ENCODE measurements at places on chromosomes 11 and 22.

- peak; percentile 73 for DNase-seq
Observed at GRCh38 chr11:129973809-129974208, 28.8 kb downstream of the PRDM10 start.

DNA sequence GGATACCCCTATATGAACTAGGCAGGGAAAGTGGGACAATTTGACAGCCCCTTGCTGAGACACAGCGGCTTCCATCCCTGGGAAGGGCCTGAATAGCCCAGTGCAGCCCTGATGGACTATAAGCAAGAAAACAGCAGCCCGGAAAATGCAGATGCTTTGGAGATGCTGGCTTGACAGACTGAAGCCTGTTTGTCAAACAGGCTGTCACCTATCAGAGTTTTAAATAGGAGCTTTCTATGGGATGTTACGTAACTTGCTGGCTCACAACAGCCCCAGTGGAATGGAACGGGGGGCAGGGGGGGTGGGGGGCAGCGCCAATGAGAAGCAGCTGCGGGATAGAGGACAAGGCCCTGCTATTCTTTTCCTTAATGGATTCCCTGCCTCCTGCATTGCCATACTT, 91.9 kb upstream of the NTM start:
- no peak for DNase-seq

DNA sequence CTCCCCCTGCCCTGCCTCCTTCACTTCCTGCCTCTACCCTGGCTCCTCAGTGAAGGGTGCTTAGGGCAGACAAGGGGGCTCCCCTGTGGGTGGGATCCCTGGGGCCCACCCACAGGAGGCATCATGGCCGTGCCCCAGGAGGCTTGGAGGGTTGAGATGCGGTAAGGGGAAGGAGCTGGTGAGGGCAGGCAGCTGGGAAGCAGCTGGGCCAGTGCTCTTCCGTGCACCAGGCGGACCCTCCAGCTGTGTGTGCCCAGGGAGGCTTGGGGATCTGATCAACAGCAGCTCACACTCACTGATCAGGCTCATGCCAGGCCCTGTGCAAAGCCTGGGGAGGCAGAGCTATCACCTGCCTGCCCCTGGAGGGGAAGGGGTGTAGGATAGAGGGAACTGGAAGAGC, 59.3 kb upstream of the TTLL12 start:
- no peak for DNase-seq

GRCh38 chr11:75768112-75768908, at the start of gene DGAT2:
Gene DGAT2 (plus strand): TSS chr11:75768778. CDS start chr11:75768992, 214 bp downstream.
- peak; percentile 87 for DNase-seq

DNA sequence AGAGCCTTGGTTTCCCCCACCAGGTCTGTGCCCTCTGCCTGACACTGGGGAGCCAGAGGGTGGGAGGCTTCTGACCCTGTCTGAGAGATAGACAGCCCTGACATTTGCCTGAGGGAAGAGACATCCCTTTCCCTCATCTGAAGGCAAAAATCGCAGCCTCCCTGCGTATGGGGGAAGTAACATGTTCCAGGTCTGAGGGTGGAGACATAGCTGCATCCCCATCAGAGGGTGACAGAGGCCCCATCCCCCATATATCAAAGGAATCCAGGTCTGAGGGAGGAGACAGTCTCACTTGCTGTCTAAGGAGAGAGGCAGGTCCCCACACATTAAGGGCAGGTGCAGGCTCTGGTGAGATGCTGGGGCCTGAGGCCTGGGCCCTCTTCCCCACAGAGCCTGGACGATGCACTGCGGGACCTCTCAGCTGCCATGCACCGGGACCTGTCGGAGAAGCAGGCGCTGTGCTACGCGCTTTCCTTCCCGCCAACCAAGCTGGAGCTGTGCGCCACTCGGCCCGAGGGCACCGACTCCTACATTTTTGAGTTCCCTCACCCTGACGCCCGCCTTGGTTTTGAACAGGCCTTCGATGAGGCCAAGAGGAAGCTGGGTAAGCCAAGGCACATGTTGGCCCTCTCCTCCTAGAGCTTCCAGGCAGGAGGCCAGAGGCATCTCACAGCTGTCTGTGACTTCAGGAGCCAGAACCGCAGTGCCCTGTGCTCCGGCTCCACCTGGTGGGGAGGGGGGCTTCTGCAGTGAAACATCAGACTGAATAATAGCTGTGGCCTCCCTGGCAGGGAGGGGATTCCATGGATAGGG, 16.1 kb upstream of the RELT start:
- DNase-seq = peak; percentile 45

GRCh38 chr22:19182472-19183157, 4.1 kb upstream of the SLC25A1 start:
- DNase-seq = no peak

- peak; percentile 86 for DNase-seq
Observed at GRCh38 chr22:31104869-31105268, 2.5 kb downstream of the SELENOM start.

GRCh38 chr11:64826062-64826461, 15.7 kb upstream of the MEN1 start:
- no peak for DNase-seq

GRCh38 chr11:118321386-118322082, 17.0 kb downstream of the CD3E start:
- DNase-seq = no peak

GRCh38 chr11:62131170-62131464, 7.3 kb downstream of the INCENP start:
- DNase-seq = no peak

- DNase-seq = peak; percentile 21
Observed at GRCh38 chr11:20156280-20156875, 3.9 kb downstream of the DBX1 start.

GRCh38 chr11:116126562-116126961, 622.3 kb upstream of the CADM1 start:
- no peak for DNase-seq

DNA sequence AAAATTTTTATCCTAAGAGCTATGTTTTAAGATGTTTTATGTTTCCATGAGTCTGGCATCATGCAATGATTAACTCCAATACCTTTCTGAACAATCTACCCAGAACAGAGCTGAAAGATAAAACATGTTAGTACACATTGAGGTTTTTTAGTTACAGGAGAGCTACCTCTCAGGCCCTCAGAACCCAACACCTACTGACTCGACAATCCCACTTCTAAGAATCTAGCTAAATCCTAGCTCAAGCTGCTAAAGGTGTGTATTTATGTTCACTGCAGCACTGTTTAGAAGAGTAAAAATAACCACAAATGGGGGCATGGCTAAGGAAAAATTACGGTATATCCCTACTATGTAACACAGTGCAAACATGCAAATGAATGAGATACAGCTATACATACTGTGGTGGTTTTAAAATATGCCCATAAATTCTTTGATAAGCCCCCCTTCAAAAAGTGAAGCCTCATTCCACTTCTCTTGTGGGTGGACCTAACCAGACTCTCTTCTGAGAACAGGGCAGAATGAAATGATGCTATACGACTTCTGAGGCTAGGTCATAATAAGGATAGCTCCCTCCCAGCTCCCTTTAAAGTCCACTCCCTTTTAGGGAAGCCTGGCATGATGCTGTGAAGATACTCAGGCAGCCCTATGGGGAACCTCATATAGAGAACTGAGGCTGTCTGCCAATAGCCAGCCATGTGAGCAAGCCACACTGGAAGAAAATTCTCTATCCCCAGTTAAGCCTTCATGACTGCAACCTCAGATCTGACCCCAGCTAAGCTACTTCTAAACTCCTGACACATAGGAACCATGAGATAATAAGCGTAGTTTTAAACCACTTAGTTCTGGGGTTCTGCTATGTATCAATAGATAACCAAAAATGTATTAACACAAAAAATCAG, 29.5 kb downstream of the TMEM123 start:
- DNase-seq = peak; percentile 63

DNA sequence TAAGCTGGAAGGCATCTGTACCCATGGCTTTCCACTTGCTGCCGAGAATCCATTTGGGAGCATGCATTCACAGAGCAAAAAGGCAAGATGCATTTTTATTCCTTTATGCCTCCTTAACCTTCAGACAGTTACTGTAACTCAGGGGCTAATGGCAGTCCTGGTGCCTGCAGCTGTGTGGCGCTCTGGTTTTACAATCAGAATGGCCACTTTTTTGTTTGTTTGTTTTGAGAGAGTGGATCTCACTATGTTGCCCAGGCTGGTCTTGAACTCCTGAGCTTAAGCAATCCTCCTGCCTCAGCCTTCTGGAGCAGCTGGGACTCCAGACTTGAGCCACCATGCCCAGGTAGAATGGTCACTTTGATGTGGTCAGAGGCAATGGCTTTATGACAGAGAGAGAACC, 101.8 kb downstream of the NAV2 start:
- no peak for DNase-seq

GRCh38 chr11:59273373-59273841, 60.7 kb upstream of the MPEG1 start:
- no peak for DNase-seq

DNA sequence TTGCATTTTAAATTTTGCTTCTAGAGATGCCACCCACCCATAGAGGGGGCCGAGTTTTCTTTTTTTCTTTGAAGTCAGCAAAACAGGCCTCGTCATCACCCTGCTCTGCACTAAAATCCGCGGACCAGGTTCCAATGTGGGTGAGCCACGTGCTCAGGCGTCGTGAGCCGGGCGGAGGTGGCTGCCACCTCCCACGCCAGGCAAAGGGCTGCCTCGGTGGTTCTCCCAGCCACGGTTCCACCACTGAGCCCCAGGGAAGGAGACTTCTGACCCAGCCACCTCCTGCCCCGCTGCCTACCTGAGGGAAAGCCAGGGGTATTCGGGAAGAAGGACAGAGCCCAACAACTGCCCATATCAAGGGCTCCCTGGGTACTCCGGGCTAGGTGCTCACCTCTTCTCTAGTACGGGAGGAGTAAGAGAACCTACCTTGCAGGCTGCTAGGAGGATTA, 45.3 kb downstream of the MN1 start:
- DNase-seq = no peak

GRCh38 chr11:20050551-20051333, 109.5 kb downstream of the DBX1 start:
- no peak for DNase-seq

DNA sequence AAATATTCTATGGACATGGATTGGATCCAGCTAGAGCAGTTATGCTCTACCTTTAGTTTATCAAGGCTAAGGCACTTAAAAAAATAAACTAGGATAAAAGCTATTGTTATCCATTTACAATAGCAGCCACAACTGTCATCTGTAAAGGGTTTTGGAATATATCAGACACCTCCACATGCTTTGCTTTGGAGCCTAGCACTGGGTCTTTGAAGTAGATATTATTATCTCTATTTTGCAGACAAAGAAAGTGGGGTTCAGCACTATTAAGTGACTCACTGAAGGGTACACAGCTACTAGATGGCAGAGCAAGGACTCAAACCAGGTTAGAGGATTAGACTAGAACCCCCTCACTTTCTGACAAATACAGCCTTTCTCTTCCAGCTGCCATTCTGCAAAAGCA, 82.0 kb downstream of the KCNJ1 start:
- no peak for DNase-seq

- DNase-seq = no peak
Observed at GRCh38 chr22:44269757-44270555, 42.8 kb downstream of the SHISAL1 start.

Measured in eye (tissue), 1 donor.